ENCODE measurements at places on chromosomes 12 and 14.

DNA sequence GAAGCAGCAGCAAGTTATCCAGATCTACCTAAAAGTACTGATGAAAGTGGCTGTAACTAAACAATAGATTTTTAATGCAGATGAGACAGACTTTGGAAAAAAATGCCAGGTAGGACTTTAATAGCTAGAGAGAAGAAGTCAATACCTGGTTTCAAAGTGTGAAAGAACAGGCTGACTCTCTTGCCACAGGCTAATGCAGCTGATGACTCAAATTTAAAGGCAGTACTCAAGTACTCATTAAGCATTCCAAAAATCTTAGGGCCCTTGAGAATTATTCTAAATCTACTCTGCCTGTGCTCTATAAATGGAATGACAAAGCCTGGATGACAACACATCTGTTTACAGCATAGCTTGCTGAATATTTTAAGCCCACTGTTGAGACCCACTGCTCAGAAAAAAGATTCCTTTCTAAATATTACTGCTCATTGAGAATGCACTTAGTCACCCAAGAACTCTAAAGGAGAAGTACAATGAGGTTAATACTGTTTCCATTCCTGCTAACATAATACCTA lies 68.6 kb upstream of the SYT1 start:
- no peak for DNase-seq

GRCh38 chr14:98684468-98684867 lies 587.5 kb downstream of the BCL11B start:
- no peak for DNase-seq

DNA sequence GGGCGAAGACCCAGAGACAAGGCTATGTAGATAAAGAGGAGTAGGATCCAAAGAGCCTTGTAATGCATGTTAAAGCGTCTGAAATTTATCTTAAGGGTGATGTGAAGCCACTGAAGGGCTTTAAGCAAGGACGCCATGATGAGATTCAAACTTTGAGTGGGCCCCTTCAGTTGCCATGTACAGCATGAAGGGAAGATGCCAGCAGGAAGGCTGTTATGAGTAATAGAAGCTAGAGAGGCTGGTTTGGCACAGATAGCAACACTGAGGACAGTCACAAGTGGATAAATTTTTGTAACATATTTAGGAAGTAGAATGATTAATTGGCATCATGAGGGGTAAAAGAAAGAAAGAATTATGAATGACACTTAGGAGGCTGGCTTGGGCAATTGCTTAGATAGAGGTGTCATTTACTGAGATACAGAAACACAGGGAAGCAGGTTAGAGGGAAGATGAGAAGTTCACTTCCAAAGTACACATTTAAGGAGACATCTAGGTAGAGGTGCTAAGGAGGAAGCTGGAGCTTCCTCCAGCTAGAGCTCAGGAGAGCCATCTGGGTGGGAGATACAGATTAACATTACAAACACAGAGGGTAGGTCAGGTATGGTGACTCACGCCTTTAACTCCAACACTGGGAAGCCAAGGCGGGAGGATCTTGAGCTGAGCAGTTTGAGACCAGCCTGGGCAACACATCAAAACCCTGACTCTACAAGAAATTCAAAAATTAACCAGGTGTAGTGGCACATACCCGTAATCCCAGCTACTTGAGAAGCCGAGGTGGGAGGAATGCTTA lies 13.7 kb downstream of the ATG2B start:
- no peak for DNase-seq

DNA sequence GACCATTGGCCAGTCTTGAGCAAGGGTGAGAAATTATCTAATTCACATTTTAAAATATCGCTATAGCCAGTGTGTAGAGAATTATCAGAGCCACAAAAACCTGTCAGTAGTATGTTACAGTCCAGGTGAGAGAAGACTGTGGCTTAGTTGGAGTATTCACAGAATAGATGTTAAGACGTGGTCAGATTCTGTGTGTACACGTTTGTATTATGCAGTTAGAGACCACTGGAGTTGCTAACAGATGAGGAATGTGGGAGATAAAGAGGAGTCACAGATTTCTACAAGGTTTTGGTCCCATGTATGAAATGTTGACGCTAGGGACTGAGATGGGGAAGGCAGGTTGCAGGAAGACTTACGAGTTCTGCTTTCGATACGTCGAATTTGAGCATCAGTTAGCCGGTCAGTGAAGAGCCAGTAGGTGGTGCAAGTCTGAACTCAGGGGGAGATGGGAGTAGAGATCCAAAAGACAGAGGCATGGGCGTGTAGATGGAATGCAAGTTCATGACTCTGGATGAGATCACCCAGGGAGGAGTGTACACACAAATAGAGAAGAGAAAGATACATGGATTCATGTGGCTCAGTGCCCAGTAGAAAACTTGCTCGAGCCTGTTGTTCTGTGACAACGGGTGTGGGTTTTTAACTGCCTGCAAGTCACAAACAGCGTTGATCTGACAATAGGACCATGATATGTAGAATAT lies 114.8 kb upstream of the FLRT2 start:
- DNase-seq, result no peak

- peak; percentile 80 for DNase-seq
Observed at GRCh38 chr12:123076604-123077297, 74.1 kb downstream of the PITPNM2 start.

- peak; percentile 35 for DNase-seq
Observed at GRCh38 chr12:46458500-46459102, 86.0 kb upstream of the SLC38A2 start.

GRCh38 chr12:55515696-55516095 lies 23.5 kb downstream of the OR6C68 start:
- no peak for DNase-seq

All from CD4-positive, alpha-beta T cell treated with Interleukin-4 for 4 hours (primary cell).